ENCODE measurements at places on chromosomes 6 and 20.
A peak's percentile ranks its signal among the peaks of the same experiment; 100 is the strongest.

GRCh38 chr20:10090588-10091166 is 55.9 kb downstream of the ANKEF1 start:
- peaks cover 28% of the 10 kb centered on the region for H3K27me3 ChIP-seq
- DNase-seq: peak; percentile 9
- H3K4me1 ChIP-seq: peaks cover 3% of the 10 kb centered on the region
- no peaks in the 10 kb centered on the region for H3K36me3 ChIP-seq
- H3K27ac ChIP-seq: no peak overlapping the region

GRCh38 chr20:57663681-57664451 is 43.6 kb upstream of the ZBP1 start:
- no peak overlapping the region for H3K4me3 ChIP-seq
- peaks cover 7% of the 10 kb centered on the region for H3K4me1 ChIP-seq
- H3K36me3 ChIP-seq: peaks cover 2% of the 10 kb centered on the region
- H3K27me3 ChIP-seq: no peaks in the 10 kb centered on the region
- DNase-seq: no peak

- H3K27me3 ChIP-seq: no peaks in the 10 kb centered on the region
- H3K4me3 ChIP-seq: no peak overlapping the region
- peaks cover 5% of the 10 kb centered on the region for H3K36me3 ChIP-seq
- no peak for DNase-seq
- no peak overlapping the region for H3K27ac ChIP-seq
- H3K4me1 ChIP-seq: peaks cover 23% of the 10 kb centered on the region
Measured at GRCh38 chr6:89992818-89993217, 98.5 kb downstream of the GJA10 start.

- H3K36me3 ChIP-seq: no peaks in the 10 kb centered on the region
- DNase-seq: no peak
- no peaks in the 10 kb centered on the region for H3K4me1 ChIP-seq
- no peak overlapping the region for H3K27ac ChIP-seq
- H3K4me3 ChIP-seq: no peak overlapping the region
- H3K27me3 ChIP-seq: peaks cover 50% of the 10 kb centered on the region
Measured at GRCh38 chr6:47669684-47670513, 28.5 kb upstream of the ADGRF4 start.

DNA sequence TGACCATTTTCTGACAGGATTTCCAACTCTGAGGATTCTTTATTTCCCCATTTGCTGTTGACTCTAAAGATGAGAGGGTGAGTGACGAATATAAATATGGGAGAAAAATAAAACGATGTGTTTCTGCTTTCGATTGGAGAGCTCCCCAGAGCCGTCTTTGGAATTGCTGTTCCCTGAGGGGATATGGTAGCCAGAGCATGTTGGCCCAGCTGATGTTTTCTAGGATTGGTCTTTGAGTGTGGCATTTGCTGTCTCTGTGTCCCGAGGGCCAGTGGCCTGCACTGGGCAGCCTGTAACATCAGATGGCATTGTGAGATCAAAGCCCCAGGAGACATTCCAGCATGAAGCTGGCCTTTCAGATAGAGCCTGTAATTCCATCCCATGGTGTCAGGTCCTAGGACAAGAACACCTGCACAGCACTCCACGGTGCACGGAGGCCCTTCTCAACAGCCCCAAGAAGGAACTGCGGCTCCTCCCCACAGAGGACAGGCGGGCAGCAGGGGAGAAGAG is 26.7 kb downstream of the PKIG start:
- H3K27ac ChIP-seq: no peak overlapping the region
- DNase-seq: no peak
- H3K4me3 ChIP-seq: no peak overlapping the region

- H3K36me3 ChIP-seq: peaks cover 3% of the 10 kb centered on the region
- H3K27ac ChIP-seq: peak overlapping the region; percentile 77
- H3K4me3 ChIP-seq: no peak overlapping the region
- H3K27me3 ChIP-seq: no peaks in the 10 kb centered on the region
- H3K4me1 ChIP-seq: peaks cover 9% of the 10 kb centered on the region
Measured at GRCh38 chr6:37532122-37532521, 32.4 kb upstream of the CCDC167 start.

- H3K4me1 ChIP-seq: peaks cover 22% of the 10 kb centered on the region
- no peaks in the 10 kb centered on the region for H3K27me3 ChIP-seq
- no peak overlapping the region for H3K4me3 ChIP-seq
- no peak for DNase-seq
- H3K27ac ChIP-seq: no peak overlapping the region
Measured at GRCh38 chr6:26526928-26527327, 11.2 kb upstream of the HMGN4 start.

GRCh38 chr6:14380086-14380820 is 262.7 kb downstream of the CD83 start:
- H3K27ac ChIP-seq: no peak overlapping the region
- H3K4me3 ChIP-seq: no peak overlapping the region
- H3K4me1 ChIP-seq: peaks cover 8% of the 10 kb centered on the region
- no peak for DNase-seq

GRCh38 chr6:139659711-139660110 is 285.3 kb upstream of the CITED2 start:
- H3K4me3 ChIP-seq: no peak overlapping the region
- no peak for DNase-seq
- no peak overlapping the region for H3K27ac ChIP-seq
- H3K36me3 ChIP-seq: peaks cover 2% of the 10 kb centered on the region
- peaks cover 4% of the 10 kb centered on the region for H3K4me1 ChIP-seq

- H3K4me1 ChIP-seq: no peaks in the 10 kb centered on the region
- H3K27me3 ChIP-seq: peaks cover 9% of the 10 kb centered on the region
- no peak overlapping the region for H3K4me3 ChIP-seq
- DNase-seq: no peak
- no peak overlapping the region for H3K27ac ChIP-seq
- H3K36me3 ChIP-seq: no peaks in the 10 kb centered on the region
Measured at GRCh38 chr20:54557806-54558590, 82.6 kb downstream of the DOK5 start.

DNA sequence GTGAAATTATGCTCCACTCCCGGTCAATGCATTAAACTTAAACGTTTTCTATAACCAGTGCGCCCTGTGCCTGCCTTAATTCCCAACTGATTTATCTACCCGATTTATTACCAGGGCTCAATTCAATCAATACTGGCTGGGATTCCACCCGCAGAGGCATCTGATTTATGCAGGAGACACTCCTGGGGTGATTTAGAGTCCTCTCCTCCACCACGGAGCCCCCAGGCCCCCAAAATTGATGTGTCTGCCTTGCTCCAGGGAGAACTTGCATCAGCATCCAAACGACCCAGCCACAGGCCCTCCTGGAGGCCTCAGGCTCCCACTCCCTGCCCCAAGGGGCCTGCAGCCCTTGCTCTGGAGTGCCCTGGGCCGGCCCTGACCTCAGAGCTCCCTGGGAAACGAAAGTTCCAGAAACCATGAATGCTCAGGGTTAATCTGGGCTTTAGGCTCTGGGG is 29.5 kb downstream of the ANKRD60 start:
- H3K4me3 ChIP-seq: no peak overlapping the region
- H3K27me3 ChIP-seq: peaks cover 5% of the 10 kb centered on the region
- no peak for DNase-seq
- H3K27ac ChIP-seq: no peak overlapping the region
